ENCODE measurements at places on chromosomes 7 and 10.

DNA sequence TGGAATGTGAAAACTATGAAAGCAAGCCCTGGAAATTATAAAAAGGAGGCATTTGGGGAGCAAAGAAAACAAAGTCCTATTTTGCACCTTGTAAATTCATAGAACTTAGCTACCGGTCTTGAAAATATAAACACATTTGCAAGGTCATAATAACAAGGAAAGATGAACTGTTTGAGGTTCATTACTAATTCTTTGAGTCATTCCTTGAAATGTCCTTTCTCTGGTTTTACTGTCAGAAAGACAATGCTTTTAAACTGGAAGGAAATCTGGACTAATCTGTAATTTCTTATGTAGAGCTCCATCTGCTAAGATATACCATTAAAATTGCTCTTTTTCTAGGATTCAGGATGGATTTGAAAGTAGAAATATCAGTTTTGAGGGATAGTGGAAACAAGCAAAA is 1.4 kb downstream of the ERLIN1 start:
- DNase-seq: no peak

DNA sequence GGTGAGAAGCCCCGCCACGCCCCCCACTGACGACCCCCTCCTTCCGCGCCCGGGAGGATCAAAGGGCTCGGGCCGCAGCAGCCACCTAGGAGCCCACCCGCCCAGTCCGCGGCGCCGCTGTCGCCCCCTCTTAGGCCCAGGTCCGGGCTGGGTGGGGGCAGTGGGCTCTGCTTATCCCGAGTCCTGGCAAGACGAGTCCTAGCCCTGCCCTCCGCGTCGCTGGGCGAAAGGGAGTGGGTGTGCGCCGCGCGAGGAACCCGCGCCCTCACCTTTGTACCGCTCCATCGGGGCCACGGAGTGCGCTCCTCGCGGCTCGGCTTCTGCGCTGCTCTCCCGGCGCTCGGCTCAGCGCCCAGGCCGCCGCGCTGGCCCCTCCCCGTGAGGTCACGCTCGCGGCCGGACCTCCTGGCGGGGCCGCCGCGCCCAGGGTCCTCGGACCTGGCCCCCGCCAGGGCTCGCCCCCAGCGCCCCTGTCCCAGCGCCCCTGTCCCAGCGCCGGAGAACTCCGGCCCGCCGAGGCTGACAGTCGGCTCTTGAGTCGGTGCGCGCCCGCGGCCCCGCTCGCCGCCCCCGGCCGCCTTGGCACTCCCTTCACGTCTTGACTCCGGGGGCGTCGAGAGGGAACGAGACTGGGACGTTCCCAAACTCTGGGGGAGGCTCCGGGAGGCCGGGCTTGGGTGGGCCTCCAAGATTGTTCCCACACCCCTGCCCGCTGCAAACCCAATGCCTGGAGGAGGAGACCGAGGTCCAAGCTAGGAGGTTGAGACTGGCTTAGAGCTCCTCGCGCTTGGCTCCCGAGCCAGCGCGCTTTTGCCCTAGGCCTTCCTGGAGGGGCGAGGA is at the start of gene AFAP1L2:
Gene AFAP1L2 (minus strand): TSS at position 332 of the 840 bp plus-strand sequence. CDS start 47 bp downstream, at position 285.
- DNase-seq: no peak

DNA sequence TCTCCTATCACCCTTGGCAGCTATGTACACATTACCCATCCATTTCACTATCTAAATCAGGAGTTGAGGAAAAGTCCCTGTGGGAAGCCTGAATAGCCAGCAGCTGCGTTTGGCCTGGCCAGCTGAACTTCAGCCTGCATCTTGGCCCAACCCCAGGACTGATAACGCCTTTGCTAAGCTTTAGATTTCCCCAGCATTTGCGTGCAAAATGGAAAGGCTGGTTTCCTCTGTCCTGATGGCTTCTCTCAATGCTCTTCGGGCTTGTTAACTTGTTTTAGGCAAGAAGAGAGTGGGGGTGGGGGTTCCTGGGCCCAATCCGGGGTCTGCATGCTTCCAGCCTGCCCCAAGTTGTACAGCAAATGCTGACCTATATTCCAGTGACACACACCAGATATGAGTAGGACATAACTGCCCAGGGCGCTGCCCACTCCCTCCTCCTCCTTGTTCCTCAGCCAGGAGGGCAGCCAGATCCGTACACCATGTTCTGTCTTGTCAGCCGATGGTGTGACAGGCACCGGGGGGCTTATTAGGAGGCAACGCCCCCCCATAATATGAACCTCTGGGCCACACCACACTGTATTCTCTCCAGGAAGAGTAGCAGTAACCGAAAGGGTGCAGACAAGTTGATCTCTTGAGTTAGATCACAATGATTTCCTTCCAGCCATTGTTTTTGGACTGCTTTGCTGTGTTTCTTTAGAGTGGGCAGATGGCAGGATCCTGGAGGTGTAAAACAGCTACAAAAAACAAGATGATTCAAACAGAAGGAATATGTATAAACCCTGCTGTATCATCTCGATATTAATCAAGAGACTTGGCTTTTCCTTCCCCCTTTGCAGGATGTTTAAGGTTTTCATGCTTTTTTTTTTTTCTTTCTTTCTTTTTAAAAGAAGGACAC is 339.0 kb downstream of the RNLS start:
- no peak for DNase-seq

- DNase-seq: no peak
Measured at GRCh38 chr7:47498229-47499056, 83.5 kb downstream of the TNS3 start.

DNA sequence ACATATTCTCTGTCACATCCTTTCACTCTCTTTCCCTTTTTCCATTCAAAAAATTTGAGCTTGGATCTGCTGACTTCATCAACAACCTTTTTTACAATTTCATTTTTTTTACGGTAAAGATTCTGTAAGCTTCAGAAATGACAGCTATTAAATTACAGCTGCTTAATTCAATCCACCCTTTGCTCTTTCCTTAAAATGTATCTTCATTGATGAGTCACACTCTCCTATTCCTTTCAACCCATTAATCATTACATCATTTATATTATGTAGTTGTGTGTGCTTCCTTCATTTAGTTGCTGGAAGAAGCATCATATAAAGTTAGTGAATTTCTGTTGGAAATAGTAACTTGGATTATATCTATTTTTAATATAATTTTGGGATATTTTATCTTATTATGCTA is 67.1 kb upstream of the MAGI2 start:
- no peak for DNase-seq

GRCh38 chr7:44894888-44895580 is 9.7 kb upstream of the PURB start:
- DNase-seq: no peak

GRCh38 chr7:71843676-71844075 is 568.5 kb downstream of the CALN1 start:
- DNase-seq: no peak

DNA sequence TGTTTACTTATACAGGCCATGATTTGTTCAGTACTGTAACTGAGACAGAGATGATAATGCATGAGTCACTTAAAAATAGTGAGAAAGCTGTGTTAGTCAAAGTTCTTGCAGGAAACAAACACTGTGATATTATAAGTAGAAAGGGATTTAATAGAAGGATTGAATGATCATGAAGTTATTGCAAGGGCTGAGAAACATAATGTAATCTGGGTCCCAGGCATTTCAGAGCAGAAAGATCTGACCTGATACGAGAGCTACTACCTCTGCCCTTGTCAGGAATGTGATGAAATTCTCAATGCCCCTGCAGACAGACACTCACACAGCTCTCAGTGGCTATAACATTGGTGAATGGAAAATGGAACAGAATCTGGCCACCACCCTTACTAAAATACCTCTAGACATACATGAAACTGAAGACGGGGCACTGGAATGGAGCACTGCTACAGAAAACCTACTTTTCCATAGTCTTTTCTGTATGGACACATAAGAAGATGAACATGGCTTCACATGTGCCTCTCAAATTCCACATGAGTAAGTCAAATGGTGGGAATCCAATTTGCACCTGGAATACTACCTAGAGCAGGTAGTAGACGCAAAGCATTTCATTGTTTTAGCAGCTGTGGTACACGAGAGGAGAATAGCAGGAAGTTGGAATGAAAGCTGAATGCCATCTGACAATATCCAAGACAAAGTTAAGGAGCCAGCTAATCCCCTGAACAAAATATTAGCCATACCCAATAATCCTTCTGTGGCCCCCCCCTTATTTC is 19.1 kb upstream of the VWDE start:
- DNase-seq: no peak

GRCh38 chr10:50420196-50420595 is 168.9 kb upstream of the ASAH2 start:
- DNase-seq: no peak

GRCh38 chr7:119935418-119936025 is 337.5 kb upstream of the KCND2 start:
- no peak for DNase-seq

GRCh38 chr7:2022737-2023250 is 210.0 kb downstream of the MAD1L1 start:
- no peak for DNase-seq

- DNase-seq: no peak
Measured at GRCh38 chr10:70587045-70587658, 15.4 kb downstream of the PRF1 start.

DNA sequence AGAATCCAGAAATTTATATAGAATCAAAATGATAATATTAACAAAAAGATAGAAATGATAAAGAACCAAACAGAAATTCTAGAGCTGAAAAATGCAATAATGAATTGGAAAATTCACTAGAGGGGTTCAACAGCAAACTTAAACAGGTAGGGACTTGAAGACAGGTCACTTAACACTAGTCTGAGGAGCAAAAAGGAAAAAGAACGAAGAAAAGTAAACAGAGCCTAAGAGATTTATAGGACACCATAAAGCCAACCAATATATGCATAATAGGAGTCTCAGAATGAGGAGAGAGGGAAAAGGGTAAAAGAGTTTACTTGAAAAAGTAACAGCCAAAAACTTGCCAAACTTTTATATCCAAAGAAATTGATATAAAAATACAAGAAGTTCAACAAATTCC is 44.3 kb upstream of the RET start:
- DNase-seq: no peak

DNA sequence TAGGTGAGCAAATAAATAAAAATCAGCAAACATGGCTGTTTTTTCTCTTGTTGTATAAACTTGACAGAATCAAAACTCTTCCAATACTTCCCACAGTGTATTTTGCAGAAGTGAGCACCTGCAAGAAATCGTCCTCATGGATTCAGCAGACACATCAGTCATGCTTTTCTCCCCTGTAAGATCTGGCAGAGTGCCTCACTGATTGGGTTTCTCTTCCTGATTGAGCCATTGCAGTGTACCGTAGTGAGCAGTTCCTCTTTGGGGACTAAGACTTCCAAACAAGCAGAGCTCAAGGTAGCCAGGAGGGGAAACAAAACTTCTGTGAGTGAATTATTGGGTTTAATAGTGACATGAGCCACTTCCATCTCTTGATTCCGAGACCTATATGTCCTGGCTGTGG is 2.2 kb upstream of the CCDC3 start:
- no peak for DNase-seq

GRCh38 chr7:67346126-67346525 is 349.5 kb downstream of the TYW1 start:
- no peak for DNase-seq

DNA sequence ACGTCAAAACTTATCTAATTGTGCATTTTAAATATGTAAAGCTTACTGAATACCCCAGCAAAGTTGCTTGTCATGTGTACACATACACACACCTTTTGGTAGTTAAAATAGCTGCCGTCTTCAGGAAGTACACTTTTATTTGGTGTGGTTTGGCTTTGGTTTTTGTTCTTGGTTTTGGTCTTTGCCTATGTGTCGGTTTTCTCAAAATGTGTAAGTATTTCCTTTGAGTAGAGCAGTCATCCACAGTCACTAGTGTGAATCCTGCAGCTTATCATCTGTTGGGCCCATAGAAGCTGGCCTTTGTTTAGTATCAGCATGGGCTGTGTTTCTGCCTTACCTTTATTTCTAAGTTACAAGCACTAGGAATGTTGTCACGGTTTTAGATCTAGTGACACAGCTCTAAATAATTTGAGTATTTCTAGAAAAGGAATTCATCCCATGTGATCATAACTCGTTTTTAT is 35.3 kb downstream of the NET1 start:
- DNase-seq: no peak

GRCh38 chr10:61992671-61993668 is 91.5 kb downstream of the ARID5B start:
- no peak for DNase-seq

- DNase-seq: no peak
Measured at GRCh38 chr7:100275120-100275519, 32.4 kb upstream of the SPDYE3 start.

DNA sequence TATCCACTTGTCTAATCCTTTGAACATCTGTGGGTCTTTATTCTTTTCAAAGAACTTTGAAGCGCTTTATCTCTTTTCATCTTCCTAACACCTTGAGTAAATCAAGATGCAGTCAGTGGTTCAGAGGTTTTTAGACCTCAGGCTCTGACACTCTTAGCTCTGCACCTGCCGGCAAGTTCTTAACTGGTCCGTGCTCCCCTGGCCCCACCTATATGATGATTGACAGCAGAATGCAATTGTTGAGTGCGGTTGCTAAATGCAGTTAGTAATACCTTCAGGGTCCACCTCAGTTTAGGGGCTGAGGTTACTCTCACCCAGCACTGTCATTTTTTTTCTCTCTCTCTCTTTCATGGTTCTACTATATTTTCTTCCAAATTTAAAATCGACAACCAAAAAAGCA is 854.2 kb upstream of the AUTS2 start:
- DNase-seq: no peak

GRCh38 chr7:158108646-158109293 is 478.9 kb downstream of the PTPRN2 start:
- DNase-seq: no peak

- DNase-seq: peak; percentile 16
Measured at GRCh38 chr7:111138193-111138569, 47.3 kb downstream of the LRRN3 start.

- no peak for DNase-seq
Measured at GRCh38 chr7:71408271-71408670, 276.3 kb downstream of the GALNT17 start.

DNA sequence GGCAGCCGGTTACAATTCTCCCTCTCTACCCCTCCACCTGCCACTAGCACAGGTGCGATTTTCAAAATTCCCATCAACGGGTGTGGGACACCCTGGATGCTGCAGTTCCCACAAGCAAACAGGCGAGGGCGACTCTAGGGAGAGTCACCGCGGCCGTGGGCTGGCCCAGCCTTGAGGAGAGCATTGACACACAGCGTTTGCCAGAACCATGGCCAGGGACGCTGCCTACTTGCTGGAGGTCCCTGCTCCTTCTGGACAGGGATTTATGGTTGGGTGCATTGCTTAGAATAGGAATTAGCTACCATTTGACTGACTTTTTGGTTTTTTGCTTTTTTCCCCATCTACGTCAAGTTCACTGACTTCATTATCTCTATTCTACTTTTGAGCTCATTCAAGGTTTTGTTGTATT is 19.0 kb upstream of the CLDN4 start:
- DNase-seq: no peak

- DNase-seq: no peak
Measured at GRCh38 chr10:33385015-33385414, 50.5 kb upstream of the NRP1 start.
